ENCODE measurements at places on chromosomes 1 and 21.

DNA sequence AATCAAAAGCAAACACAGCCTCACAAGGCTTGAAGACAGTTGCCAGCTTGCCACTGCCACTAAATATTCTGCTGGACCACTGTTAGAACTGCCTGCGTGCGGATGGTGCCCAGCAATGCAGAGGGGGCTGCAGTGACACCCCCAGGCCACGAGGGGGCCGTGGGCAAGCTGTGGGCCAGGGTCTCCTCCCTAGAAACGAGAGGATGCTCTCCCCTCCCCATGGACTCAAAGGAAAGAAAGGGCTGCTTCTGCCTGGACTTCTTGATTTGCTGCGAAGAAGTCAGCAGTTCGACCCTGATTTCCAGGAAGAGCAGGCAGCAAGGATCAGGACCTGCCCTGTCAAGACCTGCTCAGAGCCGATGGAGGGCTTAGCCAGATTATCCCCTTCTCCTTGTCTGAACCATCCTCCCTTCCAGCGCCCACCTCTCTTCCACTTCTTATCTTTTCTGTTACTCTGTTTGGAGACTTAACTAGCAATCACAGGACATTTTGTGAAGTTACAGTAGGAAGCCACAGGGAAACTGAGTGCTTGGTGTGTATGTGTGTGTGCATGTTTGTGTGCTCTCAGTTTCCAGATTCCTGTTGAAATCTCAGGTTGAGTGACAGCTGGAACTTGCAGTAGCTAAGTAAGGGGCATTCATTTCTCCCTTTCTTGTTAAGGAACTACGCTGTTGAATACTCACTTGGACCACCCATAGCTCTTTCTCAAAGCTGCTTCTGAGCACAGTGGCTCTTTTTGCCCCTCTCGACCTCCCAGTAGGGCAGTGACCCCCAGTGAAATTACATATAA is 2.7 kb downstream of the MAN1C1 start:
- peak; percentile 90 for DNase-seq

DNA sequence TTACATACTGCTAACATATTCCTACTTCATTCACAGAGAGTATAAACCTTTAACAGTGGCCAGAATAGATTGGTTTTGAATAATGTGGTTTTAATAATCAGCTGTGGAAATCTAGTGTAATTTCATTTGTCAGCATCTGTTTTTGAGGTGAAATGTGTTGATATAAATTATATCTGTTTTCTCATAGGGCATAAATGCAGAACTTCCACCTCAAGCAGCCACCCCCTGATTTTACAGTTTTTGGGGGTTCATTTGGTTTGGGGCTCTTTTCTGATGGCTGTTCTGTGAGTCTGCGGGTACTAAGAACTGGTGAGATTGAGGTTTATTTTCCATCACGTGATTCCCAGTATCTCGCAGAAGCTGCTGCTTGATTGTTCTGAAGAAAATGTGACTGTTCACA is 23.2 kb downstream of the EDARADD start:
- no peak for DNase-seq

- no peak for DNase-seq
These were observed 76.1 kb upstream of the IRF2BP2 start for GRCh38 chr1:234686035-234686434.

DNA sequence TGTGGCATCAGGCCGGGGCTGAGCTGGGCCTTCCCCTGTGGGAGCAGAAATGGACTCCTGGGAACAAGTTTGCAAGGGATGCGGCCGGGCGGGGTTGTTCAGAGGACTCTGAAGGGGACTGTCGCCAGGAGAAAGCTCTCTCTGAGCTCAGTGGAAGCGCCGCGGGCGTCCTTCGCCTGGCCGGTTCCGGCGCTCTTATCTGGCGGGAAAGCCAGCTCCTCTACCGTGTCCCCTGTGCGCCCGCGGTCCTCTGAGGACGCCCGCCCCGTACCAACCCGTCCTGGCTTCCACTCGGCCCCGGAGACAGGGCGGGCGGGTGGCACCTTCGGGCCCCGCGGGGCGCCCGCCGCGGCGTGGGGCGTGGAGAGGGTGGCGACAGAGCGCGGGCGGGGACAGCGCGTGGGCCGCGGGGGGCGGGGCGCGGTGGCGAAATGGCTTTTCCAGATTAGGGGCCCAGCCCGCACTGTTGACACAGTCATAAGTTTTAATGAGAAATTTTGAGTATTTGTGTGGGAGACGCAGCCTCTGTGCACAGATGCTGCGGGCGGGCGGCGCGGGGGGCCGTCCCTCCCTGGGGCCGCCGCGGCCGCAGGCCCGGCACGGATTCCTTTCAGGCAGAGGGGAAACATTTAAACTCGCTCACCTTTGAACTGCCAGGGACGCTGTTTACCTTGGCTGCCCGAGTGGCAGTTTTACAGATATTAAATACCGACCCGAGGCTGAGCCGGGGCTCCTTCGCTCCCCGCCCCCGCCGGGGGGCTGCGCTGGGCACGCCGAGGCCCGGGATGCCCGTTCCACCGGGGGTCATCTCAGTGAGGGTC is 70.2 kb downstream of the FOXD2 start:
- DNase-seq: no peak

DNA sequence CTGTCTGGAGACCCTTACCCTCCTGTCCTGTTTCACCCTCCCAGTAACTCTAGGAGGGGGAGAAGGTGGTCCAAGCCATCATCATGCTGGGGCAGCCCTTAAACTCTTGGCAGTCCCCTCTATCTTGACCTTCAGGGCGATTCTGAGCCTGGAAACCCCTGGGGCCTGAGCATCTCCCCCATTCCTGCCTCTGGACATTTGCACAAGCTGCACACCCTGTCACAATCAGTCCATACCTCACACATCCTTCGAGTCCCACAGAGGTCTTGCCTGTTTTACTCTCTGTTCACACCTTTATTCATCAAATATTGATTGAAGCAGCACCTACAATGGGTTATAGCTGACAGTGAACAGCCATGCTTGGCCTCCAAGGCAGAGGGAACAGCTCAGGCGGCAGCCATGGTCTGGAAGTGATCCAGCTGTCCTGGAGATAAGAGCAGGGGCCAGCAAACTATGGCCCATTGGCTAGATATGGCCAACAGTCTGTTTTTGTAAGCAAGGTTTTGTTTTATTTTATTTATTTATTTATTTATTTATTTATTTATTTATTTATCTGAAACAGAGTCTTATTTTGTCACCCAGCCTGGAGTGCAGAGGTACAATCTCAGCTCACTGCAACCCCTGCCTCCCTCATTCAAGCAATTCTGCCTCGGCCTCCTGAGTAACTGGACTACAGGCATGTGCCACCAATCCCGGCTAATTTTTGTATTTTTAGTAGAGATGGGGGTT is 7.1 kb upstream of the FAM131C start:
- peak; percentile 73 for DNase-seq

DNA sequence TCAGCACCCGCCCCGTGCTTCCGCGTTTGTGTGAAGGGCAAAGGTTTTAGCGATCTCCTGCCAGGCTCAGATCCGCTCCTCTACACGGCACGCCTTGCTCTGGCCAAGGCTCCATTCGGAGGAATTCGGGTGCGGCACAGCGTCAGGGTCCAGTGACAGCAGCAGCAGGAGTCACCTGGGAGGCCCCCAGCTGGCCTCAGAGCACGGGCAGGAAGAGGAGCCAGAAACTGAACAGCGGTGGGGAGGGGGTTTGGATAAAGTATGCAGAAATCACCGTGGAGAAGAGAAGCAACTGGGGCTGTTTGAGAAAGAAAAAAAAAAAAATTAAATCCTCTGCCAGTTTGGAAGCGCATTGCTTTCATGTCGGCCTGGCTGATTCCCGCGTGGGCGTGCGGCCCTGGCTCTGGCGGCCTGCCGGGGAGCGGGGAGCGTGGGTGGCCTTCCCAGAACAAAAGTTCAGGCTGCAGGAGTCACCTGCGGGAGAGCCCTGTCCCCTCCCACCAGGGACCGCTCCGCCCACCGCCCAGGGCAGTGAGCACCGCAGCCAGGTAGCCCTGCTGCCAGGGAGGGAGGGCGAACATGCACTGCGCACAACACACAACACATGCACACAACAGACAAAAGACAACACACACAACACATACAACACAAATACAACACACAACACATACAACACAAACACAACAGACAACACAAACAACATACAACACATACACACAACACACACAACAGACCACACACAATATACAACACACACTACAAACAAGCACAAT is 107.6 kb downstream of the ETS2 start:
- DNase-seq: peak; percentile 21

GRCh38 chr21:34274001-34274400 is 89.8 kb upstream of the KCNE2 start:
- DNase-seq: no peak

DNA sequence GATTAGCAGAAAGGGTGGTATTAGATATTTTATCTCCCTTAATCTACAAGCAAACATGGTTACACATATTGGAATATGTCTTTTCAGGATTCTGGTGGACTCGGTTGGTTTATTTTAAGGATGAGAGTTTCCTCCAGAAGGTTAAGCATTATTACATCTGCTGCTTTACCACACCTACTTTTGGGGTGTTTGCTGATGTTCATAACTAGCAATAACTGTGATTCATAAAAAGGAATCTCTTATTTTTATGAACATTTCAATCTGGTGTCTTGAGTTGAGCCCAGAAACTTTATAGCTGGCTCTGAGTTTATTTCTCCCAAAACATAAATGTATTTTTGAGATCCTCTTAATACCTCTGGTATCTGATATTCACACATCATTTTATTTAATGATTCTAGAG is 82.7 kb downstream of the LRRC8D start:
- no peak for DNase-seq

GRCh38 chr1:230421481-230421880 is 4.7 kb downstream of the PGBD5 start:
- DNase-seq: no peak

- no peak for DNase-seq
These were observed 21.0 kb upstream of the TDRD10 start for GRCh38 chr1:154481053-154481452.

DNA sequence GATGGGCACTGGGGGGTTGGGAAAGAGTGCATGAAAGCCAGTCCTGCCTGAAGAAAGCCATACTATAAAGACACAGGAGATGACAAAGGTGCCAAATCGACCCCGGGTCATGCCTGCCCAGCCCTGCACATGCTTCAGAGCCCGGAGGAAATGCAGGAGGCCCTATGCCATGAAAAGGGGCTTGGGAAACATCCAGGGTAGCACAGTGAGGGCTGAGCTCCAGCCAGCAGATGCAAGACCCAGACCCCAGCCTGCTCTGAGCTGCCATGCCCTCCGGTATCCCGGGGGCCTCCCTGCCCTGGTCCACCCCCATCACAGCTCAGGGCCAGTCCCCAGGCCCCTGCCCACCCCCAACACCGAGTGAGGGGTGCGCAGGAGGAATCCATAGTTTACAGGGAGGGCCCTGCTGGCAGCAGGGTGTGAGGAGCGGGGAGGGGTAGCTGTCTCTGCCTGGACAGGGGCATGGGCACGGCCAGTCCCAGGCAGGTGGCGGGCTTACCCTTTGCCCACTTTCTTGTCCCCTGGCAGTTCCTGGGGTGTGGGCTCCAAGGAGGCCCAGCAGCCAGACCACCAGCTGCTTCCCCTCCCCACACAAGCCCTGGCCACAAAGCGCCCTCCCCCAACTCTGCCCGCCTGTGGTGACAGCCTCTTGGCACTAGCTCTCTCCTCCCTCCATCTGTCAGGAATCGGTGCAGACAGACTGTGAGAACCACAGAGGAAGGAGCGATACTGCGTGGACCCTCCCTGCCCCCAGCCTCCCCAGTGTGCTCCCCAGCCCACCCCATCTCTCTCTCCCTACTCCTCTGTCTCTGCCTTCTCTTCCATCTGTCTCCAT is 16.8 kb downstream of the LRP8 start:
- no peak for DNase-seq

DNA sequence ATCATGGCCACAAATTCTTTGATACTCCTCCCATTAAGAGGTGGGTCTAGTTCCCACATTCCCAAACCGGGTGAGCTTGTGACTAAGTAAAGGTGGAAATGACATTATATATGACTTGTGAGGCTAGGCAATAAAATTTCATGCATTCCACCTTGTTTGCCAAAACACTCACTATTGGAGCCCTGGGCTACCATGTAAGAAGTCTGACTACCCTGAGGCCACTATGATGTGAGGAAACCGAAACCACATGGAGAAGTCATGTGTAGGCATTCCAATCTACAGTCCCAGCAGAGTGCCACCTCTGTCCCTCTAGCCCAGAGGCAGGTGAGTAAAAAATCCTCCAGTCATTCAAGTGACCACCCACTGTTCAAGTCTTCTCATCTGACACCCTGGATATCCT is 17.9 kb upstream of the SMG7 start:
- DNase-seq: no peak

- DNase-seq: no peak
These were observed 353.8 kb upstream of the PLXNA2 start for GRCh38 chr1:208598021-208598420.

DNA sequence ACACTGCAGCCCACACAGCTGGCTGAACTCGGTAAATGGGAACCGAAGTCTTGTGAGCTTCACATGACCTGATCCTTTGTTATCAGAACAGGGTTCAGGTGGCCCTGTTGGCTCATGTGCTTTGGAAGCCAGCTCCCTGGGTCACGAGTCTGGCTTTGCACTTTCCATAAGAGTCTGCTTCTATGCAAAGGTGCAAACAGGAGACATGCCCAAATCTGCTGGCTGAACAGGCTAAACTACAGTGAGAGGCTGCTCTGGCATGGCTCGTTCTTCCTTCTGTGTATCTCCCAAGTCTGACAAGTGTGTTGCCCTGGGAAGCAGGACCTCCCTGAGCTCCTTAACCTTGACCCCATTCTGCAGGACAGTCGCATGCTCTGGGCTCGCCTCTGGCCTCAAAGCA is 549.6 kb downstream of the KIF26B start:
- DNase-seq: no peak

- DNase-seq: no peak
These were observed 1.2 kb upstream of the LHX8 start for GRCh38 chr1:75132812-75133619.

Data from posterior cingulate gyrus (tissue), 11 donors.